ENCODE measurements at places on chromosomes 1 and 21.
A peak's percentile ranks its signal among the peaks of the same experiment; 100 is the strongest.

- peak; percentile 33 for DNase-seq
Measured at GRCh38 chr1:156910309-156910782, 10.1 kb upstream of the LRRC71 start.

- DNase-seq: no peak
Measured at GRCh38 chr1:31625561-31626222, 8.2 kb downstream of the HCRTR1 start.

DNA sequence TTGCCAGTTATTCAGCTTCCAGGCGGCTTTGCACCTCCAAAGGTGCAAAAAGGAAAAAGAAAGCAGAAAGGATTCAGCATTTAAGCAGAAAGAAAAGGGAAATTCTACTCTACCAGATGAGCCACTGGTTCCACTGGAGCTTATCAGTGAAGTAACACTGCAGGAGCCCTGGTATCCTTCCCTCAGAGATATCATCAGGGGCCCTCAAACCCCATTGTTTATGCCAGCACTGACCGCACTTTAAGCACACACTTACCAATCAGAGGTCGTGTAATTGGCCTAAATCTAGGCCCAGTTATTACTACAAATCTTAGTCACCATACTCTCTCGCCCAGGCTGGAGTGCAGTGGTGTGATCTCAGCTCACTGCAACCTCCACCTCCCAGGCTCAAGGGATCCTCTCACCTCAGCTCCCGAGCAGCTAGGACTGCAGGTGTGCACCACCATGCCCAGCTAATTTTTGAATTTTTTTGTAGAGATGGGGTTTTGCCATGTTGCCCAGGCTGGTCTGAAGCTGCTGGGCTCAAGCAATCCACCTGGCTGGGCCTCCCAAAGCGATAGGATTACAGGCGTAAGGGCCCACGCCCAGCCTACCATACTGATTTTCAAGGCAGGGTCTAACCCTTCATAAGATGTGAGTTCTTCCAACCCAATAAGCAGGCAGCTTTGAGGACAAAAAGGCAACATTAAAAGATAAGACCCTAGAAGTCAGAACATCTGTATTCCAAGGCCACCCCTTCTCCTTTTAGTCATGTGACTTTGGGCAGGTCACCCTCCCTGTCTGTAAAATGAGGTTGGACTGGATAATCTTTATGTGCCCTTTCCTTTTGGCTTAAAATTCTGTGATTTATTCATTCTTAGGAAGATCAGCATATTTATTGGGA, 125.3 kb downstream of the SYT2 start:
- DNase-seq: no peak

- DNase-seq: no peak
Measured at GRCh38 chr1:44641126-44642102, 32.9 kb downstream of the TMEM53 start.

- no peak for DNase-seq
Measured at GRCh38 chr1:172390683-172391551, 29.6 kb upstream of the C1orf105 start.

DNA sequence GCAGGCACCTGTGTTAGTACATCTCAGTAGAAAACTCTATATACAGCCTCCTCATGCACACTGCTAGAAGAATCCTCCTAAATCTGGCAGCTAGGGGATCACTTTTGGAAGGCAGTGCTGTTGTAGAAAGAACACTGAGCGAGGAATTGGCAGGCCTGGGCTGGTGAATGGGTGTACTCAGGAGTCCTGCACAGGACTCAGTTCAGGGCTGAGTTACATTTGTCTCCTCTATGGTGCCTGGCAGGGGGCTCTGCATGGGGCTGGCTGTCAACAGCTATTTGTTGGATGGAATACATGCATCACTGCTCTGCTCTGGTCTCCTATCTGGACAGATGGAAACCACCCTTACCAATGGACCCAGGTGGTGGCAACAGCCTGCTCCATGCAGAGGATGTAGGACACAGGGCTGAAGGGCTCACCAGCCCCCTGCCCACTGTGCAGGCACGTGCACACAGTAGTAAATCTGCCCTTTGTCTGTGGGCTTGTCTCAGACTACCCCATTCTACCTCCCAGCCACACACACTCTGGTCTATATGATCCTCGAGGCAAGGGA, 74.2 kb downstream of the LRIG2 start:
- DNase-seq: no peak

GRCh38 chr1:2163205-2163604, 31.4 kb downstream of the FAAP20 start:
- no peak for DNase-seq

DNA sequence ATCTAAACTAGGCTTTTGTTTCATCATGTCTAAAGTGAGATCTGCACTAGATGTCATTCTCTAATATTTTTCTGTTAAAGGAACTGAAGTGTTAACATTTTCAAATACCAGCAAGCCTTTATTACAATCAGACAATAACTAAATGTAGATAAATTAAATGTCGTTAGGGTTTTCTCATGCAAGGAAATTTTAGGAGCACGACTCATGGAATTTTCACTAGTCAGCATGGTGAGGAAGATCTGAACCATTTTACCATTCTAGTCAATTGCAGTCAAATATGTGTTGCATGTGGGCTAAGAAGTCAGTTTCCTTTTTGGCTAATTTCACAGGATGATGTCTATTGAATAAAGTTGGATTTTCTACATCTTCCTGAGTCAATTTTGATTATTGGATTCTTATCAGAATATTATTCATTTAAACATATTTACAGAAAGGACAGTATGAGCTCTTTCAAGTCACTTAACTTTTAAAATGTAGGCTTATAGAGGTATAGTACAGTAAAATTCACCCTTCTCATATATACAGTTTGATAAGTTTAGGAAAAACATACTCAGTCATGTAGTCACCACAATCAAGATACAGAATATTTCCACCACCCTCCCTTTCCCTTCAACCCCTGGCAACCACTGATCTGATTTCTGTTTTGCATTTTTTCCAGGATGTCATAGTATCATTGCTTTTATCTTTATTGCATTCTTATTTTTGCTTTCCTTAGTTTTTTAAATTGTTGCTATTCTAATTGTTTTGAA, 9.2 kb downstream of the GCSAML start:
- no peak for DNase-seq

GRCh38 chr1:160702100-160702499, 9.5 kb downstream of the CD48 start:
- no peak for DNase-seq

GRCh38 chr1:24586970-24587820, 31.3 kb downstream of the NCMAP start:
- DNase-seq: no peak

DNA sequence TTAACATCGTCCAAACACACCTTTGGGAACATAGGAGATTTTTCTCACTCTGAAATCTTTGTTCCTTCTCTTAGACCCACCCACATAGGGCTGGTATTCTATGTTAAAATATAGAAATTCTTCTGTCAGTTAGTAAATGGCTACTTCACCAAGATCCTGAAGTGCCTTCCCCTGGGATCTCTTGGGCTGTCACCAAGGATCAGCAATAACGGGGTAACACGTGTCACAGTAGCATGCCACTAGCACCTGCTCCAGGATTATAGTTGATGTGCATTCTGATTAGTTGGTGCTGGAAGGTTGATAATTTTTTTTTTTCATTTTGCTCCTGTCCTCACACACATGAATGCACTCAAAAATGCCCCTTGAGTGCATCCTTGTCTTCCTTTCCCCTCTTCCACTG, 298.7 kb downstream of the NTNG1 start:
- no peak for DNase-seq
